NCI-H82 (cell line): ENCODE measurements at places on chromosomes 1 and 21.
A peak's percentile ranks its signal among the peaks of the same experiment; 100 is the strongest.

- DNase-seq: peak; percentile 61
These were observed 27.9 kb downstream of the SSBP3 start for GRCh38 chr1:54378157-54378873.

- DNase-seq: no peak
These were observed 336.6 kb downstream of the USH2A start for GRCh38 chr1:216086678-216087077.

GRCh38 chr1:1487701-1488100 lies 16.1 kb downstream of the ATAD3B start:
- DNase-seq: no peak

DNA sequence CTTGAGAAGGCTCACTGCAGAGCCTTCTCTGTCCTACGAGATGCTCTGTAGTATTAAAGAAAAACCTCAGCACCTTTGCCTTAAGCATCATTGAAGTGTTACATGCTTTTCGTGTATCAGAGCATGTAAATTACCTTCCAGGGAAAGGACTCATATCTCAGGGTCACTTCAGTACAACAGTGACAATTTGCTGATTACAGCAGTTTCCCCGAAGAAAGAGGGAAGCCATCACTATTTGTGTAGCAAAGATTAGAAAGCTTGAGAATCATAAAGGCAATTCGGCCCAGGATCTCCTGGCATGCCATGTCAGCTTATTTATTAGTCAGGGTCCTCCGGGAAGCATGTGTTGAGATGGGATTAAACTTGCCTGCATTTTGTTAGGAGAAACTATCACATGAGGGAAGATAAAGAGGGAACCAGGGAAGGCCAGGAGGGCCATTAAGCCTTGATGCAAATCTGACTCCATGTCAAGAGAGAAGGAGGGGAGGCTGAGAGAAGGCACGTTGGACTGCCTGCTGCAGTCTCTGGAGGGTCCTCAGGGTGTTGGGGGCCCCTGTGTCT lies 55.2 kb upstream of the KCNJ6 start:
- DNase-seq: peak; percentile 8

- DNase-seq: no peak
These were observed 103.3 kb downstream of the CYYR1 start for GRCh38 chr21:26469789-26470188.

- DNase-seq: no peak
These were observed 445.4 kb downstream of the NEGR1 start for GRCh38 chr1:71836904-71837303.

DNA sequence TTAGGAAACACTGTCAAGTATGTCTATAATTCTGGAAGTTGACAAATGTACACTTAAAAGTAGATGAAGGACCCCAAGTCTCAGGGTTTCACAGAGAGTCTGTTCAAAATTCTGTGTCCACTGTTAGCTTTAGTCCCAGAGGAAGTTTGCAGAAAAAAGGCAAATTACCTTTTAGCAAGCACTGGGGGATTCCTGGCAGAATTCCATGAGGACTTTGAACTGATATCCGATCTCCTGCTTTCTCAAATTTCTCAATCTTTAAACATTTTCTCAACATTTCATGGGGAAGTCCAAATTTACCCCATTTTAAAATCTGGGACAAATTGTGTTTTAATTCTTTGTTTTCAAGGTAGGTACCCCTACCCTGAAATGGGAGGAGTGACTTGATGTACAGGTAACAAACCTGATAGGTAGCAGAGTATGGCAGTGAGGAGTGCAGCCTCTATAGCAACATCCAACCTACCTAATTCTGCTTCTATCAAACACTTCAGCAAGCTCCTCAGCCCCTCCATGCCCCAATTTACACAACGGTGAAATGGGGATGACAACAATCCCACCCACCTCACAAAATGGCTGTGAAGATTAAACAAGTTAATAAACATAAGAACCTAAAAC lies 344.9 kb downstream of the OMA1 start:
- no peak for DNase-seq

GRCh38 chr1:107228704-107229371 lies 88.0 kb downstream of the NTNG1 start:
- no peak for DNase-seq

GRCh38 chr1:196777603-196778002 lies 3.0 kb downstream of the CFHR3 start:
- DNase-seq: no peak

- DNase-seq: peak; percentile 9
These were observed 977.9 kb downstream of the ADGRL2 start for GRCh38 chr1:82778612-82779011.

DNA sequence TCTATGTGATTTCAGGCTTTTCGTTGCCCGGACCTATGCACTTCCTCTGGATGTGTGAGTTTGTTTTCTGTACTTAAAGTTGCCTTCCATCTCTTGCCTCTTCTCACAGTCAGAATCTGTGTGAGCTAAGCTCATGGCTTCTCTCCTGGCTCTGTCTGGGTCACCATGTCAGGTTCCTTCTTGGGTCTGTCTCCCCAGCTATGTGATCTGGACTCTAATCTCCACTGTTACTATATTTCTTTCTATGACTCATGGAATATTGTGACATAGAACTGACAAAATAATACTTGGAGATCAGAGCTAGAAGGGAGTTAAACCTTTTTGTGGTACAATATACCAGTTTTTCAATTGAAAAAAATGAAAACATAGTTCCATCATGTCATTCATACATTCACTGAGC lies 172.7 kb upstream of the FGGY start:
- DNase-seq: no peak

- no peak for DNase-seq
These were observed 81.9 kb downstream of the FGGY start for GRCh38 chr1:59378621-59379370.

GRCh38 chr1:216927633-216928032 lies 204.4 kb upstream of the ESRRG start:
- no peak for DNase-seq

- DNase-seq: peak; percentile 70
These were observed 6.1 kb downstream of the AK2 start for GRCh38 chr1:33030575-33030974.

GRCh38 chr1:11898831-11899467 lies 27.3 kb downstream of the KIAA2013 start:
- no peak for DNase-seq

GRCh38 chr1:40711465-40712404 lies 20.2 kb downstream of the NFYC start:
- DNase-seq: no peak

DNA sequence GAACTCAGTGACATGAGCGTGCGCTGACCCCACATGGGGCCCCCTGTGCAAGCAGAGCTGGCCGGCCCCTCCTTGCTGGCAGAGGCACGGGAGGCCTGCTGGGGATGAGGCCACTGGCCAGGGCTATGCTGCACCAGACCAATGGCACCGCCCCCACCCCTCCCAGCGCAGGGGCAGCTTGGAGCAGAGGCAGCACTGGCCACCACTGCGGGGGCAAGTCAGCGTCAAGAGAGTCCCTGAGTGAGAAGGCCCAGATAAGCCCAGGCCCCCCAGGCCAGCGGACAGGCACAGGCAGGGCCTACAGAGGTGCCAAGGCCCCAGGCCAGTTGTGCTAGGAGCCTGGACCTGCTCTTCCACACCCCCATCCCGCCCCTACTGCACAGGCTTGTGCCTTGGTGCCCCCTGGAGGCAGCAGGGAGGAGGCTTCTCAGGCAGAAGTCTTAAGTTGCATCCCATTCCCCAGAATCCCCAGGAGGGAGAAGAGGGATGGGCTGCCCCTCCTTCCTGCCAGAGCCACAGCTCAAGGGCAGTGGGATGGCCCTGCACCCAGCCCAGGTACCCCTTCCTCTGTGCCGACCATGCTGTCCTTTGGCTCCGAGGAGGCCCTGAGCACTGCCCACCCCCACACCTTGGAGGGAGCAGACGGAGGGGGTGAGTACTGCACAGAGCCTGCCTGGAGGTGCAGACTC lies 35.8 kb downstream of the EPHX1 start:
- DNase-seq: peak; percentile 96

DNA sequence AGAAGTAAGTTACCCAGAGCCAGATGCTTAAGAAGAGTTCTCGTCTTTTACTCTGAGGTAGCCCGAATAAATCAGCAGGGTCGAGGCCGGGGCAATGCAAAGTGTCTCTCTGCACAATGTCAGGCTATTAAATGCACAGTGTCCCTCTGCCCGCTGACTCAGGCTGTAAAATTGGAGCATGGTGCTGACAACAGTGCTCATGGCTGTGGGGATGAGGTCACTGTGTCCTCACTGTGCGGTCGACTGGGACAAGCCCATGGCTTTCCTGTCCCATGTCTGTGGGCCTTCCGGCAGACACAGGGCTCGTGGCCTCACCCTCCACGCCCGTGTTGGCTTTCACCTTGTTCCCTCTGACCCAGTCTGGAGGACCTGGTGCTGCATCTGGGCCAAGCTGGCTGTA lies 14.6 kb upstream of the SLC2A1 start:
- no peak for DNase-seq

- DNase-seq: no peak
These were observed 196.6 kb downstream of the MATN1 start for GRCh38 chr1:30526652-30527345.

DNA sequence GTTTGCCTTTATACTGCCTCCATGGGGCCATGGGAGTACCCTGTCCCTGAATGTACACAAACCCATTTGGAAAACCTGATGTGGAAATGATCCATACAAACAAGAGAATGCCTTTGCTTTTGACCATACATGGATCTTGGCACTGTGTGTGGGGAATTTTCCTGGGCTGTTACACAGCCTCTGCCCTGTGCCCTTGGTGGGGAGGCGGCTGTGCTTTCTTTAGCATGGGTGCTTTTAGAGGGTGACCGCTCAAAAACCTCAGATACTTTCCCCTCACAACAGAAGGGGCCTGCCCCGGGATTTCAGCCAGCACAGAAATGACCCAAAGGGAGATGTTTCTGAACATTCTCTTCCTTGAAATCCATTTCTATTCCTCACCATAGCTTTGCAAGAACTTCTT lies 194.8 kb downstream of the LMO4 start:
- DNase-seq: no peak

DNA sequence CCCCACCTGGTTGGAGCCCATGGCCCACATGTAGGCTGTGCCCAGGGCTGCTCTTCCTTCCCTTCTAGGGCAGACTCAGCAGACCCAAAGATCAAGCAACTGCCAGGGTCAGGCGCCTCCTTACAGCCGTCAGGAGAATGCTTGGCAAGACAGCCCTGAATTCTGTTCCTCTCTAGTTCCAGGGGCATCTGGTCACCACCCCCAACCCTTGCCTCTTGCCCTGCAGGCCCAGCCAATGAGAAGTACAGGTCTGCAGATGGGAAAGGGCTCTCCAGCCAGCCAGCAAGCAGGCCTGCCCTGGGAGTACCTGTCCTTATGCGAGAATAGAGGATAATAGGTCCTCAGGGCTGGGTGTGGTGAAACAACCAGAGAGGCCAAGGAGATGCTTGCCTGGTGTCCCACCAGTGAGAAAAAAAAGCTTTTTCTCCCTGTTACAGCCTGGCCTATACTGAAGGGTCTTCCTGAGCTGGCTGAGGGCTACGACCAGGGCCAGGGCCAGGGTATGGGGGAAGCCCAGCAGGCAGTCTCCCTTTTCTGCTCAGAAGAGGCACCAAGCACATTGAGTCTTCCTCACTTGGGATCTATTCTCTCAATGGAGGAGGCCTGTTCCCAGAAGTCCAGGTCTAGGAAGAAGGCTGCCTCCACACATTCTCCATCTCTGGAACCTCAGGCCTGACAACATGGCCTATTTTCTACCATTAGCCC lies 31.4 kb downstream of the NAV1 start:
- no peak for DNase-seq

GRCh38 chr1:211066781-211067384 lies 67.1 kb downstream of the KCNH1 start:
- no peak for DNase-seq

GRCh38 chr1:221875004-221875330 lies 133.1 kb upstream of the DUSP10 start:
- no peak for DNase-seq

GRCh38 chr1:43207229-43207853 lies 35.2 kb downstream of the CFAP57 start:
- DNase-seq: no peak

GRCh38 chr1:176540428-176540827 lies 77.5 kb downstream of the PAPPA2 start:
- DNase-seq: no peak

DNA sequence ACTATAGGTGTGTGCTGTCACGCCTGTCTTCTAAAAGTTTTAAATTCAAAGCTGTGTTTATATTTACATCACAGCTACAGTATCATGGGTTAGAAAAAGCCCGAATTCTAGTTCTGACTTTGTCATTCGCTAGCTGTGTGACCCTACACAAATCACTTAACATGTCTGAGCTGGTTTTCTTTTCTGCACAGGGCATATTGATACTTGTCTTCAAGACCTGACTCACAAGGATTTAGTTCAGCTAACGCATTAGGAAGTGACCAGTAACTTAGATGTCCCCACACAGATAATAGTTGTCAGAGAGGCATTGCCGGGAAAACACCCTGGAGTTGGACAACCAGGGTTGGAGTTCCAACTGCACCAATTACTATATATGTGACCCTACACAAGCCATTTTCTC lies 25.9 kb downstream of the GIPC2 start:
- no peak for DNase-seq

GRCh38 chr1:210525716-210526454 lies 197.2 kb downstream of the HHAT start:
- no peak for DNase-seq

- DNase-seq: no peak
These were observed 34.1 kb upstream of the C1orf21 start for GRCh38 chr1:184352776-184353175.

DNA sequence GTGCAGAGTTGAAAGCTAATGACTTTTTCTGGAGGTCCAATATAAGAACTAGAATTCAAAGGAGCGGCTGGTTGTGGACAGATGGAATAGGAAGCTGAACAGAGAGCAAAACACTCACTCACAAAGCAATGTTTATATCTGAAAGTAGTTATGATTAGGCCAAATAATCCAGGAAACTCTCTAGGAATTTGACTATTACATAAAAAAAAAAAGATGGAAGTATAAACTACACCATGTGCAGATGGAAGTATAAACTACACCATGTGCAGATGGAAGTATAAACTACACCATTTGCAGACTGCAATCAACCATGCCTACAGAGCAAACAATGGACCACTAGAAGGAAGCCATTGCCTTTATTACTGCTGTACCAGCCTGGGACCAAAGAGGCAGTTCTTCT lies 771.1 kb downstream of the BRINP3 start:
- no peak for DNase-seq
